Endothelial cell of umbilical vein (primary cell): ENCODE measurements at places on chromosomes 13 and 19.

DNA sequence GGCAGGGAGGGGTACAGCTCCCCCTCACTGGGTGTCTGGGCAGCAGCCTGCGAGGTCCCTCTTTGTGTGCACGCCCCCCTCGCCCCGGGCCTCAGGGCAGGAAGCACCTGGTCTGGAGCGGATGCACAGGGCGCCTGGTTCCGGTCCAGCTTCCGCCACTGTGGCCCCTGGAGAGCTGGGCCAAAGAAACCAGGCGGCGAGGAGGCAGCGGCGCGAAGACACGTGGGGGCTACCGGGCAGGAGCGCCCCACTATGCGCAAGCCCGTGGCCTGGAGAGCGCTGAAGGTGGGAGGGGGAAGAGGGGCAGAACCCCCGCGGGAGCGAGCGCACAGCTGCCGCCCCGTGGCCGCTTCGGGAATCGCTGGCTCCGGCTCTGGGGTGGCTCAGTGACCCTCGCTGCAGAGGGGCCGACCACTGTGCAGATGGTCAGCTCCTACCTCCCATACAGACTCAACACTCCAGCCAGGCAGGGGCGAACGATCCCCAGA lies 1.7 kb upstream of the LYL1 start:
- peak; percentile 94 for DNase-seq

DNA sequence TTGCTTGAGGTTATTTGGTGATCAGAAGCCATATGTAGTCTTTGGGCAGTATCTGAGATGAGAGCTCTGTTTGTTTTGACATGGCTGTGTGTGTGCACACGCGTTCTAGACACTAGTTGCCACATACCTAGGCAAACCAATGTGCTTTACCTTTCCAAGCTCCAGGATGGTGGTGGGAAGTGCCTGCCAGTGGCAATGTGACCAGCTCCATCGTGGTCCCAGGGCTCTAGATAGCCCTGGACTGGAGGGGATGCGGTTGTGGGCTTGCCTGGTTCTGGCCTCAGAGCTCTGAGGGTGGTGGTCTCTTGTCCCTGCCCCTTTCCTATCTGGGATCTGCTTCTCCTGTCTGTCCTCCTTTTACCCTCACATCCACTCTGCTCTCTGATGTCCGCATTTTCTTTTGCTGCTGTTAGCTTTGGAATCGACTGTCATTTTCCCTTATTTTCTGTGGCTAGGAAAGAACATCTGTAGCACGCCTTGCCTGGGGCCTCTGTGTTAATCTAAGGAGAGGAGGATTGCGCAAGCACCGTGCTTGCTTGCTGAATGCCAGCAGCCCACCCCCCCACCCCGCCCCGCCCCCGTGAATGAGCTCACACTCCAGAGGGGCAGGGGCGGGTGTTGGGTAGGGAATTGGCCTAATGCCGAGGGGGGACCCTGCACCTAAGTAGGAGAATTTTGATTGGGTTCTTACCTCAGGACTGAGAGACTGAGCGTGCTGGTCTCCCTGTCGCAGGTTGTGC lies 89.5 kb downstream of the ARHGEF7 start:
- DNase-seq, result peak; percentile 41

- peak; percentile 54 for DNase-seq
These were observed at the start of gene ADM5 for GRCh38 chr19:49689133-49690078. TSS of gene ADM5 (plus strand) at chr19:49689594. CDS start at chr19:49689838, 244 bp downstream.

DNA sequence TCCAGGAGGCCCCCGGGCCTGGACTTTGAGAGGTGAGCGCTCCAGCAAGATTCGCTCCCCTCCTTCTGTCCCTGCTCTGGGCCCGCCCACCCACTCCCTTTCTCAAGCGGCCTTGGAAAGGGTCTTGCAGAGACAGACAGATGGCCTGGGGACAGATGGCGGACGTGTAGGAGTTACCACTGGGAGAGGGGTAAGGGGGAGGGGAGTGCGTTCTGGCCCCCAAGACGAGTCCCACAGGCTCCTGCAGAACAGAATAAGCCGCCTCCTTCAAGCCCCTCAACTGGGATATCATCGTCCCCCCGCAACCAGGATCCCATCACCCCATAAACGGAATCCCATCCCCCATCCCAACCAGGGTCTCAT lies 3.6 kb upstream of the TNFAIP8L1 start:
- no peak for DNase-seq

DNA sequence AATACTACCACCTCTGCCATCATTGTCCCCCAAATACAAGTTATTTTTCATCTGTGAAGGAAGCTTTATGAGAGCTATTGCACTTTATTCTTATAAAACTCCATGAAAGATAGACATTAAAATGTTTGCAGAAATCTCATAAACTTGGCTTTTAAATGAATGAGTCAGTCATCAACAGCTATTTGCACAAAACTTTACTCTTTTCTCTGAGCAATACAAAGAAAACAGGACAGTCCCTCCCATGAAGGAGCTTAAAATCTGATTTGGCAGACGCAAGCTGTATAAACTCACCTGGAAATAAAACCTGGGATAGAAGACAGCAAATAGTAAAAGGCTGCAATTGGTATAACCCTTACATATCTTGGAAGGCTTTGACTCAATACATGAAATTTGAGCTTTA lies 16.6 kb upstream of the RCBTB1 start:
- DNase-seq, result no peak

- DNase-seq, result no peak
These were observed 598.1 kb downstream of the DCT start for GRCh38 chr13:93881411-93881810.
